ENCODE measurements at places on chromosomes 12 and 14.

DNA sequence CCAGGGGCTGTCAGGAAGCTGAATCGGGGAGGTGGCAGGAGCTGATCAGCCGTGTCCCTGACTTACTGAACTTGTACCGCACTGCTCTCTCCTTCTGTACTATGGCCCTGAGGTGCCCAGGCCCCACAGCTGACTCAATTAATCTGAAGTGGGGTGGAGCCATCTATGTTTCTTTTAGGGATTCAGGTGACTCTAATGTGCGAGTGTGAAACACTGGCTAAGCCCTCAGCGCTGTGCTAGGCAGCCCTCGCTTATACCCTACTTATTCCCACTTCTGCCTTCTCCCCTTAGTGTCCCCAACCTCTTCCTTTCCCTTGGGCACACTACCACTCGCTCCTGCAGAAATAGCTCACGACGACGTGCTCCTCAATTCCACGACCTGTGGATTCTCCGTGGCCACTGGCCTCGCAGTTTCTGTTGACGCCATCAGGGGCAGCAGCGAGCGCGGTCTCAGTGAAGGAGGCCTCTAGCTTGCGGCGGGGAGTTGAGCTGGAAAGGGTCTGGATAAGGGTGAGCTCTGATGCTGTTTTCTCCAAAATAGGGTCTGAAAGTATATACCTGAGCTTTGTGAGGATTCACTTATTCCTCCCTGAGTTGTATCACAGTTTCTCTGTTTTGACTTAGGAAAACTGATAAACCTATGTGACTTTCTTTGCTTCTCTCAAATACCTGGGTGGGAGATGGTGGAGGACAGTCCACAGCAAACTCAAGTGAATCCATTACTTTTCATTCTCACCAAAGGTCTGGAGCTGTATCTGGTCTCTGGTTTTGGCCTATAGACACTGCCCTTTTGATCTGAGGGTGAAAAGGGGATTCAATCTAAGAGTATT, 167.6 kb downstream of the SLC41A2 start:
- DNase-seq: no peak

GRCh38 chr12:127268213-127268612, 998.8 kb upstream of the TMEM132C start:
- DNase-seq: no peak

- DNase-seq: no peak
Observed at GRCh38 chr12:47851303-47851952, 31.7 kb upstream of the HDAC7 start.

DNA sequence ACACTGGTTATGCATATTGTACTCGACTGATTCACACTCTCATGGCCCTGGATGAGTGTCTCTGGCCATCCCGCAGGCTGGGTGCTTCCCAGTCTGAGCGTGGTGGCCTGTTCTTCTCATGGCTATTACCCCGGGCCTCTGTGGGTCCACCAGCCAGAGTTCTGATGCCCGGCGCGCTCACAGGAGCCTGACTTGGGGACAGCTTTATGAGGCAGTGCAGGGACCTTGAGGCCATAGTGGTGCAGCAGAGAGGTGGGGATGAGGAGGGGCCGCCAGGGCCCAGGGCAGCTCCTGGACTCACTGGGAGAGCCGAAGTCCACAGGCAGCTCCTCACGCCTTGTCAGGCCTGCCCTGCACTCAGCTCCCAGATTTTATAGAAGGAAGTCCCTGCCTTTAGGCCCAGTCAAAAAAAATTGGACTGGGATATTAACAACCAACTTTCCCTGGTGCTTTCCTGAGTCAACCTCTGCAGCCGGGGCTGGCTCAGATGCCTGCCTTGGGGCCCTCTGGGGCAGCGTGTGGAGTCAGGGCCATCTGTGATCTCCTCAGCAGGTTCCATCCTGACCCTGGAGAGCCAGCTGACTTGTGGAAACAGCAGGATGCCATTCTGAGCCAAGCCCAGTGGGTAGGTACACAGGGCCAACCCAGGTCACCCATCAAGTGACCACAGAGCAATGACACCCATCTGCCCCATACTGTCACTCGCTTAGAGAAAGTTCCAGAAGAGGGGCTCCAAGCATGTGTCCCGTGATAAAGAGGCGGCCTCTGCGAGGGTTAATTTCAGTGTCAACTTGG, 89.4 kb upstream of the DIO3 start:
- no peak for DNase-seq

DNA sequence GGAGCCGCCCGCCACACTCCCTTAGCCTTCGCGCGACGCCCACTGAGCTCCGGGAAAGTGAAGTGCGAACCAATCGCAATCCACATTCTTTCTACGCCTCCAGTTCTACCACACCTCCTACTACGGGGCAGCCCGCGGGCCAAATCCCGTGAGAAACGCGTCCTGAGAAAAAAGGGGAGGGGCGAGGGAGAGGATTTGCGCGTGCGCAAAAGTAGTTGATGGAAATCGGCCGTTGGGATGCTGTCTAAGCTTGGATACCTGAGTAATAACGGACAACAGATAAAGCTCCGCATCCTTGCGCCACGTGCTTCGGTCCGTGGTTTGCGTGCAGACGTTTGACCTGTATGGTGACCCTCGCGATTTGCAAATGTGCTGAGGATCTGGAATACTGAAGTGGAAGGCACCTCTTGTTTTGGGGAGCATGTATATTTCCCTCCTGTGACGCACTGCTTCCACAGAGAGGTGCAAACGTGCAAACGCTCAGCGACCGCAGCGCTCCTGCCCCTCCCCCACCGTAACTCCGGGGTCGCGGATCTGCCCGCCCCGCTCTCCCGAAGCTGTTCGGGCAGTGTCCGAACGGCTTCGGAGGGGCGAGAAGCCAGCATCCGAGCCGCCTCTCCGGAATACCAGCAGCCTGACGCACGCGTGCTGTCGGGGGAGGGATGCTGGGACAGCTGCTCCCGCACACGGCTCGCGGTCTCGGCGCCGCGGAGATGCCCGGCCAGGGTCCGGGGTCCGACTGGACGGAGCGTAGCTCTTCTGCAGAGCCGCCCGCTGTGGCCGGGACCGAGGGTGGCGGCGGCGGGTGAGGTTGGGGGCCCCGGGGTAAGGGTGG, at the start of the genes FAM216A and GPN3:
Gene FAM216A, plus strand, starts transcription at position 632 of the 835 bp plus-strand sequence. Its CDS starts 31 bp downstream, at position 663.
Gene GPN3, minus strand, starts transcription at position 44 of the 835 bp plus-strand sequence. CDS start 54 bp downstream, outside the sequence.
- DNase-seq: peak; percentile 95

- DNase-seq: no peak
Observed at GRCh38 chr12:112788205-112788604, 3.3 kb upstream of the RPH3A start.

DNA sequence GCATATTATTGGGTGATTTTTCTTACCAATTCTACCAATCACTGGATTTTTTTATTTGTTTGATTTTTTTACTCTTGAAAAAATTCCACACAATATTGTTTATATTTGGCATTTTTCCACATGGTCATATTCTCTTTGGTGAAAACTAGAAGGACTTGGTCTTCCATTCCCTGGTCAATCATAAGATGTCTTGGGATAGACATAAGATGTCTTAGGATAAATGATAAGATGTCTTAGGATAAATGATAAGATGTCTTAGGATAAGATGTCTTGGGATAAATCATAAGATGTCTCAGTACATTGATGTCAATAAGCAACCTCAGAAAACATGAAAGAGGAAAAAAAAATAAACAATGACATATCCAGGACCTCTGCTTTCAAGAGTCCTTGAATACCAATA, 309.1 kb downstream of the LRFN5 start:
- DNase-seq: no peak

GRCh38 chr12:56358836-56359532, 923 bp downstream of the STAT2 start:
- no peak for DNase-seq

- no peak for DNase-seq
Observed at GRCh38 chr14:41457393-41457792, 149.3 kb upstream of the LRFN5 start.

- no peak for DNase-seq
Observed at GRCh38 chr12:54427106-54427505, 8.0 kb upstream of the ITGA5 start.

- DNase-seq: no peak
Observed at GRCh38 chr12:93441081-93441616, 598 bp downstream of the UBE2N start.

Data from DMS 273 treated with DMSO at 0.1 percent for 48 hours (cell line).